ENCODE measurements at places on chromosomes 5 and 9. TPM values are rescaled to one million over a fixed set of nuclear protein-coding genes. Genes with fewer than 3 reads are reported as not detected.

TAF1L gene
- not detected for total RNA-seq

NUTM2G gene
- total RNA-seq = not detected

NMUR2 gene
- total RNA-seq = not detected

LCN15 gene
- not detected for total RNA-seq

UGT3A1 gene
- not detected for total RNA-seq

URM1 gene
- total RNA-seq = 20.5 TPM

WDR36 gene
- total RNA-seq = 30.7 TPM
